ENCODE measurements at places on chromosomes 7 and 10.
A peak's percentile ranks its signal among the peaks of the same experiment; 100 is the strongest.

- DNase-seq, result no peak
Observed at GRCh38 chr10:15684768-15685167, 35.0 kb downstream of the ITGA8 start.

- DNase-seq, result no peak
Observed at GRCh38 chr7:156376317-156376716, 264.3 kb upstream of the RNF32 start.

DNA sequence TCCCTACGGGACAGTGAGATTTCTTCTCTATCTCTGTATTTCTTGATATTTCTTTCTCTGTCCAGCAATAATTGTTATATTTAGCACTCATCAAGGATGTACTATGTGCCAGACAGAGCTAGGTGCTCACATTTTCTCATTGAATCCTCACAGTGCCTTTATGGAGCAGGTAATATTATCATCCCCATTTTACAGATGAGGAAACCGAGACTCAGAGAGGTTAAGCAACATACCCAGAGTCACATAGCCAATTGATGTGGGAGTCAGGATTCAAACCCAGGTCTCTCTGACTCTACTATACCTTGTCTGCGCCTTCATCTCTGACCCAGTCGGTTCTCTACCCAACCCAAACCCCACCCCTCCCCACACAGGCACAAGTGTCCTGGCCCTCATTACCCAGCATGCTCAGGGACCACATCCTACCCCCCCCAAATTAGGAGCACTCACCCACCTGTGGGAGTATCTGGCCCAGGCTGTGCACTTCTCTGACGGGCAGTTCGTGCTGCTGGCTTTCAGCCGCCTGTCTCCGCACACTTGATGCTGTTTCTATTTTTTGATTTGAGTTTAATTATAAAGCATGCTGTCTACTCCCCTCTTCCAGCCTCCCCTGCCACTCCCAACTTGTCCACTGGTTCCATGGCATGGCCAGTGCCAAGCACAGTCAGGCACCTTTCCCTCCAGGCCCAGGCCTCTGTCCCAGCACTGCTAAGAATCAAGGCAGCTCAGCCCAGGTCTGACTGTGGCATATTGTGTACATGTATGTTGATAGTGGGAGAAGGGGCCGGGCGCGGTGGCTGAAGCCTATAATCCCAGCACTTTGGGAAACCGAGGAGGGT lies 9.8 kb upstream of the SAMD8 start:
- no peak for DNase-seq

DNA sequence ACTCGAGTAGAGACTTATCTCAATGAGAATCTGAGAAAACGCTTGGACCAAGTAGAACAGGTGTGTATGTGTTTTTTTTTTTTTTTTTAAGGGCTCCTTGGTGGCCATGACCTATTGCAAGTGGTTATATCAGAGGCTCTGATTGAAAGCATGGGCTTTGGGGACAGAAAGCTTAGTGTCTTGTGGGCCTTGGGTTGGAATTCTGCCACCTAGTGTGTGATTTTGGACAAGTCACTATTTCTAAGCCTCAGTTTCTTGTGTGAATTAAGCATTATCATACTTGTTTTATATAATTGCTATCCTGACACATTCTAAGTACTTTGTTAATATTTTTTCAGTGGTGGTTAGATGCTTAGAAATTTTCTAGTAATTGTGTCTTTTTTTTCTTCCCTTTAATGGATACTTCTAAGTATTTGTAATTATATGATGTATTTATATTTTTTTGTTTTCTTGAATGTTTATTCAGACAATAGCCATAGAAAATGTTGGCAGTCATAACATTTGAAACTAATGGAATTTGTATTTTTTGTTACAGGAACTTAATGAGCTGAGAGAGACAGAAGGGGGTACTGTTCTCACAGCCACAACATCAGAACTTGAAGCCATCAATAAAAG lies 33.1 kb downstream of the SMC3 start:
- peak; percentile 44 for DNase-seq

GRCh38 chr7:9981742-9982349 lies 991.8 kb upstream of the PHF14 start:
- no peak for DNase-seq

GRCh38 chr10:97207131-97207530 lies 21.4 kb upstream of the SLIT1 start:
- DNase-seq, result no peak

- DNase-seq, result no peak
Observed at GRCh38 chr10:51117053-51117660, 42.9 kb downstream of the PRKG1 start.

DNA sequence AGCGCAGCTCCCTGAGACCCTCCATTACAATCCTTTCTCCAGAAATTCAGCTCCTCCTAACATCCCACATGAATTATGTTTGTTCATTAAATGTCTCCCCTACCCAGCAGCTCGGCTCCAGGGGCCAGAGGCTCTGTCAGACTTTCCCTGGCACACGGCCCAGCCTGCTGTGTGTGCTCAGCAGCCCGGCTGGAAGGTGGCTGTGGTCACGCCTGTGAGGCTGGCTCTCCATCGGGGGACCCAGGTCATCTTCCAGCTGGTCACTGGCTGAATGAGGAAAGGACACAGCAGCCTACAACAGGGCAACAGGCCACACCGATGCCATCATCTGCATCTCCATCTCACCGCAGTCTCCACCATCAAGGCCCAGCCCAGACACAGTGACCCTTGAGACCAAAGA lies 219.8 kb downstream of the MAD1L1 start:
- peak; percentile 55 for DNase-seq

- DNase-seq, result no peak
Observed at GRCh38 chr7:50214126-50214670, 90.3 kb upstream of the IKZF1 start.

GRCh38 chr7:133820584-133820983 lies 306.6 kb upstream of the LRGUK start:
- DNase-seq, result no peak

DNA sequence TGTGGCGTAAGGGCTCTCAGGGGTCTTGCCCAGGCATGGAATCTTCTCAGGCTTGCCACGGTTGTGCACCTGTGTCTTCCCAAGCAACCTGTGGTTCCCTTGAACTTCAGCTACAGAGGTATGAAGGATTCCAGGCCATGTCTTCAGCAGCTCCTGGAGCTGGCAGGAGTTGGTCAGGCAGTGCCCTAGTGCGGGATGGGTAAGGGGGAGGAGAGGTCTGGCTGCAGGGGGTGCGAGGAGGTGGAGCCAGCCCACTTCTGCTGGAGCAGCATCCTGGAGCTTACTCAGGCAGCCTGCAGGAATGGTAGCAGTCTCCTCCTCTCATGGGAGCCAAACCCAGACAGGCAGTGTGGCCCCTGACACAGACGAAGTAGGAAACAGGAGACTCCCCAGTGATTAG lies 3.8 kb upstream of the TRIL start:
- no peak for DNase-seq

- peak; percentile 7 for DNase-seq
Observed at GRCh38 chr10:92572362-92573090, 1.4 kb downstream of the IDE start.

GRCh38 chr7:76358011-76358480 lies 745 bp downstream of the YWHAG start:
- peak; percentile 63 for DNase-seq

GRCh38 chr7:133190650-133191049 lies 62.2 kb upstream of the EXOC4 start:
- DNase-seq, result no peak

- DNase-seq, result no peak
Observed at GRCh38 chr10:43846187-43846680, 197.6 kb upstream of the ZNF32 start.

DNA sequence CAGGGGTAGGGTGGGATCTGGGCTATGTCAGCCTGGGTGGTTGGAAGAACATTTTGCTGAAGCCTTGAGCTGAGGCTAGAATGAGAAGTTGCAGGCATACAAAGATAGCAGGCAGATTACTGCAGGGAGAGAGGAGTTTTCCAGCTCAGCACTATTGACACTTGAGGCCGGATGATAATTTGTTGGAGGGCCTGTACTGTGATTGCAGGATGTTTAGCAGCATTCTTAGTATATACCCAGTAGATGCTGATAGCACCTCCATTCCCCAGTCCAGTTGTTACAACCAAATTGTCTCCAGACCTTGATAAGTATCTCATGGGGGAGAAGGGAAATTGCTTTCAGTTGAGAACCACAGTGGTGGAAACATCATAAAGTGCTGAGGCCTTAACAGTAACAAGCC lies 158.6 kb upstream of the CHRM2 start:
- no peak for DNase-seq

GRCh38 chr10:92413011-92413410 lies 122.0 kb downstream of the MARCHF5 start:
- DNase-seq, result no peak

- no peak for DNase-seq
Observed at GRCh38 chr10:120746001-120746777, 105.0 kb upstream of the WDR11 start.

- DNase-seq, result no peak
Observed at GRCh38 chr7:7188091-7188490, 5.7 kb downstream of the C1GALT1 start.

DNA sequence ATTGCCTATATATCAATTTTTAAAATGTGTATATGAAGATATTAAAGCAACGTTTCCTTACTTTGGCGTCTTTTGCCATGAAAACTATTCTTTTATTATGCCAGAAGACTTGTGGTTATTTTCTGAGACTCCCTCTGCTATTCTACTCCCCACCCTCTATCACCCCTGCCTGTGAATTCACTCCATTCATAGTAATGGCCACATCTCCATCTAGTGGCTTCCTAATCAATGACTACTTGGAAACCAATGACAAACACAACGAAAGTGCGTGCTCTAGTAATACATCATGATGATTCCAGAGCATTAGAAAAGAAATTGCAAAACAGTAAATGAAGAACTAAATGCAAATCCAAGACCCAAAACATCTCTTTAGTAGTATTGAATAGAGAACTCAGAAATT lies 186.7 kb upstream of the HGF start:
- DNase-seq, result peak; percentile 17

GRCh38 chr10:132443983-132444876 lies 47.2 kb downstream of the PWWP2B start:
- peak; percentile 88 for DNase-seq

DNA sequence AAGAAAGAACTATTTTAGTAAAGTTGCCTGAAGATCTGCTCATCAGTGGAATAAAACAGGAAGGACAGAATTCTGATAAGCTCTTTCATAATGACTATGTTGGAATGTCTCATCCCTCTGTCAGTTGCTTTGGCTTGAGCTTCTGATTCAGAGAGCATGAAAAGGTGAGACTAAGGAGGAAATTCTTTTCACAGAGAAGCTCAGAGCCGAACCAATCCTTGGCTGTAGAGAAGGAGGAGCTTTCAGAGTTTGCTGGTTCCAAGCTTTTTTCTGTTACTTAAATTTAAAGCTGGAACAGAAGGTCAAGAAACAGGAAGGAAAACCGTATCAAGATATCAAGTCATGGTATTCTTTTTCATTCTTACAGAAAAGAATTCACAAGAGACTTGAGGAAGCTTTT lies 24.0 kb downstream of the GSTO2 start:
- no peak for DNase-seq

DNA sequence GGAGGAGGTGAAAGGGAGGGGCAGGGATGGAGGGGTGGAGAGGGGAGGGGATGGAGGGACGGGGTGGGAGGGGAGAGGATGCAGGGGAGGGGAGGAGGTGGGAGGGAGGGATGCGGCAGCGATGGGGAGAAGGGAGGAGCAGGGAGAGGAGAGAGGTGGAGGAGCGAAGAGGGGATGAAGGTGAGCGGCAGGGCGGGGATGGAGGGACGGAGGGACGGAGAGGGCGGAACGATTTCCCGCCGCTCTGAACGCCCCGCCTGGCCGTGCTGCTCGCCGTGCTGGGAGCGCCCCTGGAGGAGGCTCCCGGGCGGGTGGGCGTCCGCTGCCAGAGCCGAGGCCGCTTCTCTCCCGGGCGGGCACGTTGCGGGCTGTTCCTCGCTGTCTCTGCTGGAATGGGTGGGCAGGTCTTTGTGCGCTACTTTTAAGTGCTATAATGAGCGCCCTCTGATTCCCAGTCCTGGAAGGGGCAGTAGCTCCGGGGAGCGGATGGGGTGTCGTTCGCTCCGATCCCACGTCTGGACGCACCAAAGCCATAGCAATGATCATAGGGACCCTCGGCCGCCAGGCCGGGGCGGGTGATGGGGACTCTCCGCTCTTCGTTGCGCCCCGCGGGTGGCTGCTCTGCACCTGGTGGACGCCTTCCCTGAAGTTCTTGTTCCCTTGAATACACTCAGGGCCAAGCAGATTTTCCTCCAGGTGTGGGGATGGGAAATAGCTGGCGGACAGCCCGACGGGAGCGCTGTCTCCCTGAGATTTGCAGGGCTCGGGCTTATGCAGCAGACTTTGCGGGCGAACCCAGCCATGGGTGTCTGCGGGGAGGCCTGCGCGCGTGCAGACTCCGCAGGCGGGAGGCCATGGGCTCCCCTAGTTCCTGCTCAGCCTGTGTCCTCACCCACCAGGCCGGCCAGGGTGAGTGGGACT lies 81.1 kb upstream of the CPXM2 start:
- DNase-seq, result no peak

DNA sequence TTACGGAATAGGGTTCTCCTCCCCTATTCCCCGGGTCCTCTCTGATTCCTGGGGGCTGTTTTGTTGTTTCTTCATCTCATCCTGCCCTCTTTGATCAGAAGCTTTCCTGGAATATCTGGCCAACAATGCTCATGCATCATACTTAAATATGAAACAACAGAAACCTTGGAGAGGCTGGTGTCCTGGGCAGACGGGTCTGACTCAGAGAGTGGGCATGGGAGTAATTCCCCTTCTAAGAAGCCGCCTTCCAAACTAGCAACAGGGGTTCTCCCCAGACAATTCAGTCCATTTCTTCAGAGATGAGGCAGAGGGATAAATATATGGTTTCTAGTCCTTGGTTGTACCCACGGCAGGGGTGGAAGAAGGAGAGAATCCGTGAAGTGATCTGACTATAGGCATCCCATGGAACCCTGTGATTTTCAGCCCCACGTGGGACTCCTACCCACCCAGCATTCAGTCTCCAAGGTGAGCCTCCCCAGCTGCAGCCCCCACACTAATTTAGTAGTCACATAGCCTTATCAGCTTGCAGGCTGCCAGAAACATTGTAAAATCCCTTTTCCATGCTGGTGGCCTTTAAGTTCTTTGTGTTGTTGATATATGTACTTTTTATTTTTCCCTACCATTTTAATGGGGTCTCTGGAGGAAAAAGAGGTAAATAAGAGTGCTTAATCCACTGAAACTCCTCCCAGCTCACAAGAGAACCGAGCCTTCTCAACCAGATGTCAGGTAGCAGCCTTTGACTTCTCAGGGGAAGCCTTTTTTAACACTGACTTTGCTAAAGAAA lies 119.2 kb downstream of the SFMBT2 start:
- no peak for DNase-seq

DNA sequence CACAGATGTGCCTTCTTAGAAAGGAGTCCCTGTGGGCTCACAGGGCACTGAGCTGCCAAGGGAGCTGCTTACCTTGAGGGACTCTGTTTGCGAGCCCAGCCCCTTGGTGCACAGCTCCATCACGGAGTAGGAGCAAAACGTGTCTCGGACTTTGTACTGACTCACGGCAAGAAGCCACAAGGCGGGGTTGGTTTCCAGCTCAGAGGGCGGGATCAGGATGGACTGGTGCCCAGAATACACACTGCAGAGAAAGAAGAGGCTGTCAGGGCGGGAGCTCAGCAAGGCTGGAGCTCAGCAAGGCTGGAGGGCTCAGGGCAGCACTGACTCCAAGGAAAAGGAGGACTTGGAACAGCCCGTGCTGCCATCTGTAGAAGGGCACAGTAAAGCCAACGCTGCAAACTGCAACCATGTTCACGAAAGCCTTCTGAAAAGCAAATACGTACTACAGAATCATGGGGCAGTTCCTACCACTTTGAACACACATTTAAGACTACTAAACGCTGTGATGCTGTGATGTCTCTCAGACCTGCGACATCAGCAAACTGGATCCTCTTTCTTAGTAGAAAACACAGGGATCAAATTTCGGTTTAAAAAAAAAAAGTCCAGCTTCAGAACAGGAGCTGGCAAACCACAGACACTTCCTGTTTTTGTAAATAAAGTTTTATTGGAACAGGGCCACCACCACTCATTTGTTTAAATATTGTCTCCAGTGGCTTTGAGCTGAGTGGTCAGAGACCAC lies 194.3 kb downstream of the ZMYND11 start:
- no peak for DNase-seq
